Activated CD4-positive, alpha-beta T cell treated with anti-CD3 and anti-CD28 coated beads, Interleukin-2, amount 50 U/mL, for 24 hours (primary cell): ENCODE measurements at places on chromosomes 6 and 20.

DNA sequence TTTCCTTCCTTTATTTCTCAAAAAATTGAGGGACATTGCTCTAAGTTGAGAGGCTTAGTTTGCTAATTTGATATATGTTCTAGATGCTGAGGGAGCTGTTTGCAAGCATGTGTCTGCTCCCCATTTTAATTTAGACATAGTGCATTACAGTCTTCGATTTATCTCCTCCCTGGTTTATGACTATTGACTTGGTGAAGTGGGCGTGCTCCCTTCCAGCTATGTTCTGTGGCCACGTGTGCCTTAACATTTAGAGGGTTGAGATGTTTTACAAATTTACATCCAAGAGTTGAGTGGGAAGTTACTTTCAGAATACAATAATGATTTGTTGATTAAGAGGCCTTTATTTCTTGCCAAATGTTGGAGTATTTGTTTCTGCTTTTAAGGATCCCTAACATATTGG, 48.2 kb downstream of the KLHL32 start:
- DNase-seq: no peak

- no peak for DNase-seq
Measured at GRCh38 chr6:57108691-57109090, 18.7 kb downstream of the ZNF451 start.

DNA sequence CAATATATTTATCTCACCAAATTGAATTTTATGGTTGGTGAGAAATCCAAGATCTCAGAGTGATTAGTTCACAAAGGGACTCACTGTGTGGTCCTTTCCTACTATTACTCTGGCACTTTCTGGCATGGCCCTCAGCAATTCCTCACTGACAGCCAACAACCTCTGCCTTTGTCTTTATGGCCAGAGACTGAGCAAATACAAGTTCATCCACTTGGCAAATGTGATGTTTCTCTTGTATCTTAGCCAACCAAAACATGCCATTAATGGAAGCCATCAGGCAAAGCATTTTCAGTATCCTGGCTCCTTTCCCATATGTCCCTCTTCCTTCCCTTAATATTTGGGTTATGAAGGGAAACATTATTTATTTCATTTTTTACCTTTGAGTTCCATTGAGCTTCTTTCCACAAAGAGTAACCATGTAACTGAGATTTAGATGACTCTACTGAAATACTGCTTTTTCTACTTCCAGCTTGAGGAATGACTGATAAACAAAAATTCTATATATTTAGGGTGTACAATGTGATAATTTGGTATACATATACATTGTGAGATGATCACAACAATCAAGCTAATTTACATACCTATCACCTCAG, 30.8 kb upstream of the SMLR1 start:
- no peak for DNase-seq

GRCh38 chr6:43093436-43094289, 17.5 kb downstream of the PTK7 start:
- no peak for DNase-seq

DNA sequence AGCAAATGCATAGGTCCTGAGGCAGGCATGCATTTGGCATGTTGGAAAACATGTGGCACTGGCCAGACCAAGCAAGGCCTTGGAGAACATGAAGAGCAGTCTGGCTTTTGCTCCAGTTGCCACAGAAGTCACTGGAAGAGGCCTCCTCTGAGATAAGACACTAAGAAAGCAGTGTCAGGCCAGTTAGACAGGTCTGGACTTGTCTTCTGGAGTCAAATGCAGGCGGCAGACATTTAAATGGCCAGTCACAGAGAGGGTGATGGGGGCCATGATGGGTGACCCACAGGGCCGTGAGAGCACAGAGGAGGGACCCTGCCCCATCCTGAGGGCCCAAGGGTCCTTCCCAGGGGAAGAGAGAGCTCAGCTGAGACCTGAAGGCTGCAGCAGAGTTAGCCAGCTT, 26.7 kb upstream of the ADA start:
- no peak for DNase-seq

DNA sequence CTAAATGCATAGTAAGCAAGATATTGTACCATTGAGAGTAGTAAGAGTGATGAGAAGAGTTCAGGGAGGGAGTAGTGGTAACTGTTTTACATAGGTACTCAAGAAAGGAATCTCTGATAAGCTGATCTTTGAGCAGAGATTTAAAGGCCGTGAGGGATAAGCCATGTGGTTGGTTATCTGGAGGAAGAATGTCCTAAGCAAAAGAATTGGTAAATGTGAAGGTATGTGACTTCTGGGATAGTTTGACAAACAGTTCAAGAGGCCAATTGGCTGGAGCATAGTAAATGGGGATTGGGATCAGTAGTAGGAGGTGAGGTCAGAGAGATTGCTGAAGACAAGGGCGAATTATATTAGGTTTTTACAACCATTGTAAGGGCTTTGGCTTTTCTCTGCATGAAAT, 40.1 kb downstream of the PLCB1 start:
- no peak for DNase-seq

DNA sequence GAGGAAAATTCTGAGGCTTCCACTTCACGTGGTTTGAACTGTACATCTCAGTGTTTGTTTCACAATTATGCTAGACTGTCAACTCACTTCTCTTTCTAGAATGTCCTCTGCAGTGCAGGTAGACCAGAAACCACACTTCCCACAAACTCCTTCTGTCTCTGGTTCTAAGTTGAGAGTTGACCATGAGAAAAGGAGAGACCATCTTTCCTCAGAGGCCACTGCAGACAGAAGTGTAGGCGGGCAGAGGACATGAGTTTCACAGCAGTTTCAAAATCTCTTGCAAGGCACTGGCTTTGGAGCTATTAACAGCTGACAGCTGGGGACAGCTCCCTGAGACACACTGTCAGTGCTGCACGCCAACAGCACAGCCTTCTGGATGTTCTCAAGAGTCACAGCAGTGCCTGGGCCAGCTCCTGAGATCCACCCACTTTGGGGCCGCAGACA, 55.4 kb upstream of the MOXD1 start:
- DNase-seq: no peak

GRCh38 chr6:2763876-2764540, 1.2 kb upstream of the WRNIP1 start:
- no peak for DNase-seq
